ENCODE measurements at places on chromosomes 7 and 10. TPM values are rescaled to one million over a fixed set of nuclear protein-coding genes. Genes with fewer than 3 reads are reported as not detected.

- no peak for DNase-seq
Observed at GRCh38 chr7:99155211-99155610, 11.3 kb upstream of the SMURF1 start.

- DNase-seq: peak; percentile 96
Observed at GRCh38 chr10:29948881-29949355, 110.5 kb downstream of the JCAD start.

- peak; percentile 95 for DNase-seq
Observed at GRCh38 chr10:88091490-88092061, 228.2 kb downstream of the PTEN start.

DNA sequence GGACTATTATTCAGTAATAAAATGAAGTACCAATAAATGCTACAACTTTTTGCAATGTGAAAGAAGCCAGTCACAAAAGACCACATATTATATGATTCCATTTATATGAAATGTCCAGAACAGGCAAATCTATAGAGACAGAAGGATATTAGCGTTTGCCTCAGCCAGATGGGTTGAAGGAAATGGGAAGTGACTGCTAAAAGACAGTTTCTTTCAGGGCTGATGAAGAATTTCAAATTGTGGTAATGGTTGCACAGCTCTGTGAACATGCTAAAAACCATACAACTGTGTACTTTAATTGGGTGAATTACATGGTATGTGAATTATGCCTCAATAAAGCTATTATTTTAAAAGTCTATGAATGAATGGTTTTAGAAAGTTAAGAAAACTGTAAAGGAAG, 23.9 kb upstream of the REEP3 start:
- no peak for DNase-seq

The ZNF853 gene
- polyA plus RNA-seq: 0.02 TPM
